Smooth muscle cell of bladder (primary cell): ENCODE measurements at places on chromosomes 16 and 17. TPM values are rescaled to one million over a fixed set of nuclear protein-coding genes. Genes with fewer than 3 reads are reported as not detected.

The CLN3 gene
- total RNA-seq: 14.1 and 14.5 TPM in 2 replicates

The ZP2 gene
- not detected in 2 replicates for total RNA-seq

The CPNE7 gene
- 3.6 and 4.0 TPM in 2 replicates for total RNA-seq

The ST6GALNAC2 gene
- 1.0 and 4.1 TPM in 2 replicates for total RNA-seq
